PC-9 (cell line): ENCODE measurements at places on chromosomes 5 and 9. TPM values are rescaled to one million over a fixed set of nuclear protein-coding genes. Genes with fewer than 3 reads are reported as not detected.

AFAP1L1 gene
- total RNA-seq = 9.6 and 13.2 TPM in 2 replicates

PTGDS gene
- total RNA-seq = 1.7 and 2.0 TPM in 2 replicates

ISL1 gene
- not detected in 2 replicates for total RNA-seq

MZB1 gene
- total RNA-seq = 0.50 and 0.52 TPM in 2 replicates

LCN6 gene
- not detected in 2 replicates for total RNA-seq

PGM5 gene
- not detected in 2 replicates for total RNA-seq

GGTA1 gene
- not detected in 2 replicates for total RNA-seq

ORM2 gene
- not detected in 2 replicates for total RNA-seq

C1QTNF2 gene
- total RNA-seq = 0.15 and 0.20 TPM in 2 replicates

DIAPH1 gene
- 148 and 157 TPM in 2 replicates for total RNA-seq

MARVELD2 gene
- total RNA-seq = 16.2 and 21.0 TPM in 2 replicates

RIC1 gene
- total RNA-seq = 11.0 and 13.8 TPM in 2 replicates

TRPM6 gene
- 0.08 and 0.09 TPM in 2 replicates for total RNA-seq

IL13 gene
- not detected in 2 replicates for total RNA-seq

SHC3 gene
- total RNA-seq = 12.9 and 15.9 TPM in 2 replicates

GPR151 gene
- not detected in 2 replicates for total RNA-seq

TSLP gene
- total RNA-seq = not detected in 2 replicates

ZDHHC11B gene
- 0.41 TPM in 1 of 2 replicates, not detected in the other for total RNA-seq

MYMK gene
- total RNA-seq = not detected in 2 replicates

FCN1 gene
- not detected in 2 replicates for total RNA-seq

IFNK gene
- total RNA-seq = not detected in 2 replicates

GCNT4 gene
- 1.1 and 1.4 TPM in 2 replicates for total RNA-seq

SUSD3 gene
- 8.4 and 8.7 TPM in 2 replicates for total RNA-seq

ALDH1B1 gene
- total RNA-seq = 13.1 and 18.9 TPM in 2 replicates

TTC39B gene
- total RNA-seq = 8.7 and 8.8 TPM in 2 replicates

BTNL8 gene
- not detected in 2 replicates for total RNA-seq

INSL4 gene
- total RNA-seq = not detected in 2 replicates

SLC22A4 gene
- 4.2 and 4.9 TPM in 2 replicates for total RNA-seq

WNT8A gene
- 0.35 TPM in 1 of 2 replicates, not detected in the other for total RNA-seq

GLRA1 gene
- not detected in 2 replicates for total RNA-seq

SPEF2 gene
- 7.5 and 10.6 TPM in 2 replicates for total RNA-seq

SHOC1 gene
- 0.20 TPM in 1 of 2 replicates, not detected in the other for total RNA-seq

PCDHGA1 gene
- total RNA-seq = 0.07 TPM in 1 of 2 replicates, not detected in the other

IFNB1 gene
- total RNA-seq = not detected in 2 replicates

F2RL2 gene
- 1.5 and 3.5 TPM in 2 replicates for total RNA-seq

HAPLN1 gene
- total RNA-seq = not detected in 2 replicates

SLC4A9 gene
- total RNA-seq = 0.20 and 0.53 TPM in 2 replicates

SPAAR gene
- 0.72 and 0.73 TPM in 2 replicates for total RNA-seq

LHX2 gene
- 0.90 and 1.4 TPM in 2 replicates for total RNA-seq

PCDHB9 gene
- total RNA-seq = not detected in 2 replicates

NRARP gene
- total RNA-seq = 20.6 and 25.8 TPM in 2 replicates

ANKRD34B gene
- total RNA-seq = 0.15 and 0.26 TPM in 2 replicates

ADAMTS13 gene
- total RNA-seq = 7.1 and 11.1 TPM in 2 replicates

KDM3B gene
- 75.0 and 76.7 TPM in 2 replicates for total RNA-seq

FBP2 gene
- not detected in 2 replicates for total RNA-seq

IFNA2 gene
- total RNA-seq = not detected in 2 replicates

PCDHGB7 gene
- total RNA-seq = 0.13 and 0.17 TPM in 2 replicates

IL5 gene
- not detected in 2 replicates for total RNA-seq

PCDHGB1 gene
- total RNA-seq = not detected in 2 replicates

PCDHB14 gene
- 0.07 TPM in 1 of 2 replicates, not detected in the other for total RNA-seq

ABO gene
- total RNA-seq = 0.96 and 1.2 TPM in 2 replicates
